SJSA1 (cell line): ENCODE measurements at places on chromosomes 5 and 9. TPM values are rescaled to one million over a fixed set of nuclear protein-coding genes. Genes with fewer than 3 reads are reported as not detected.
A peak's percentile ranks its signal among the peaks of the same experiment; 100 is the strongest.

- DNase-seq, result no peak
These were observed 9.4 kb upstream of the FRMPD1 start for GRCh38 chr9:37641331-37641730.

DNA sequence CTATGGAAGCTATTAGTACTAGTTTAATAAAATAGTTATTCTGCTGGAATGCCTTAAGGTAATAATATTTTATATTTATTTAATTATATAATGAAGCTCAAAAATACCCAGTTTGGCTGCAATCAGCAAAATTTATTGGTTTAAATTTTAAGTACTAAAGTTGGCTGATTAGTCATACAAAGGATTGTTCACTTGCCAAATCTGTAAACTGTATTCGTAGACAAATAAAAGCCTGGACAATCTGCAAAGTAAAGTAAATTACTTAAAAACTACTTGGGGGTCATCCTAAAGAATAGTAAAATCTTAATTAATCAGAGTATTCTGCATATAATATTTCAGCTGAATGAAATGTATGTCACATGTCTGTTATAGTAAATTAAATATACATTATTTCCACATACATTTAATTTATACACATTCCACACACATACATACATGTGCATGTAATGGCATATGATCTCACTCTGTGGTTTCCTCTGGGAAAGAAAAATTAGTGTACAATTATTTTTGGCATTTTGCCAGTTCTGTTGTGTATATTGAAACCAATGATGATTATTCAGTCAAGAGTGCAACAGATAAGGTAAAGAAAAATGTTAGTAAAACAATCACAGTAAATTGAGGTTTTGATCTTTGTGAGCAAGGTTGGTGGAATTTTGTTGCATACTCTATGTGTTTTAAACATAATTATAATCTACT lies 455.9 kb downstream of the CDH9 start:
- no peak for DNase-seq

GRCh38 chr9:112720113-112720780 lies 2.3 kb upstream of the INIP start:
- no peak for DNase-seq

DNA sequence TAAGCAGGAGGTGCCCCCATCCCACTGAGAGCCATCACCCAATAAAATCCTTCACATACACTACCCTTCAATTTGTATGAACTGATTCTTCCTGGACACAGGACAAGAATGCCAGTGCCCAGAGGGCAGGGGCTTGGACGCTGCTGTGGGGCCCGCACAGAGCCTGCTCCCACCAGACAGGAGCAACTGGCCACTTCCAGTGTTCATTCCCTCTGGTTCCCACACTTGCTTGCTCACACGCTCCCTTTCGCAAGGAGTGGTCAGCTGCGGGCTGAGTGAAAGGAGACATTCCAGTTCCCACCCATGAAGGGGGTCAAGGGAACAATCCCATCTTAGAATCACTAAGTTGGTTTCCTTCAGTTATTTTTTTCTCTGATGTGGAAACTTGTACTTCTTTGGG lies 314.5 kb upstream of the ACO1 start:
- no peak for DNase-seq

DNA sequence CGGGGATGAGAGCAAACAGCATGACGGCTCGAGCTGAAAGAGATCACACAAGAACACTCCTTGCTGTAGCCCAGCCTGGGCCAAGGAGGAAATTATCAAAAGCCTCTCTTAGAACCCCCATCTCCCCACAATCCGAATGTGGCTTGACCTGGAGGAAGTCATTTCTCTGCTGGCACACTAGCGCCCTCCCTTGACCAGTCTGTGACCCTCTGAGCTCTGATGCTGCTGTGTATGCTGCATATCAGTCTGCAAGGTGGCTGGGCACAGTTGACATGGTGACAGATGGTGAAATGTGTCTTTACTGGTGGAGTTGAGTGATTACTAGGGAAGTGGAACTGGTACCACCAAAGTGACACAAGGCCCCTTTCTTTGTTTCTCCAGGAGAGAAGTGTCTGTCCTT lies 3.3 kb downstream of the SLC46A2 start:
- DNase-seq, result no peak

DNA sequence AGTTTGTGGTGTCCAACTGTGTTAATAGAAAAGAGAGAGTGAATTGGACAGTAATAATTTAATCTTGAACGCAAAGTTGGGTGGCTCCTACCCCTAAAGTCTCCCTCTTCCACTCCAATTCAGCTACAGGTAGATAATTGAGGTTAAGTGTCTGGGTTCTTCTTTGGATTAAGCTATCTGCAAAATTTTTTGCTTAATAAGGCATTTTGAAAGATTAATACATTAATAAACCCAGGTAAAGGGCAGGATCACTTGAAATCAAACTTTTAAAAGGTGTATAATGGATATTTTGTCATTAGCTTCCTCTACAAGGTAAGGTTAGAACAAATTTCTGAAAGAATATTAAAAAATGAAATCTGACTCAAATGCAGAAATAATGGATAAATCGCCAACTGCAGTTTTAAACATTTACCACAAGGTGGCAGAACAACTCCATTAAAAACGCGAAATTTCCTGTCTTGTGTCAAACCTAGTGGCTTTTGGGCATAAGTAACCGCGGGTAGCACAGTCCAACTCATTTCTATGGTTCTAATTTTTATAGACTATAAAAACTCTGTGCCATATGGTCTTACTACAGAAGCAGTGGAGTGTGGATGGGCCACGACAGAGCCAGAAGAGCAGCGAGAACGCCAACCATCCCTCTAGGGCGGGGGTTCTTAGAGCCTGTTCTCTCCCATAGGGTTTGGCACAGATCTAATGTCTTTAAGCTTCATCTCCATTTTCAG lies 276.5 kb downstream of the ARHGEF28 start:
- DNase-seq, result peak; percentile 55

GRCh38 chr9:37650299-37650872 lies 368 bp upstream of the FRMPD1 start:
- DNase-seq, result no peak

DNA sequence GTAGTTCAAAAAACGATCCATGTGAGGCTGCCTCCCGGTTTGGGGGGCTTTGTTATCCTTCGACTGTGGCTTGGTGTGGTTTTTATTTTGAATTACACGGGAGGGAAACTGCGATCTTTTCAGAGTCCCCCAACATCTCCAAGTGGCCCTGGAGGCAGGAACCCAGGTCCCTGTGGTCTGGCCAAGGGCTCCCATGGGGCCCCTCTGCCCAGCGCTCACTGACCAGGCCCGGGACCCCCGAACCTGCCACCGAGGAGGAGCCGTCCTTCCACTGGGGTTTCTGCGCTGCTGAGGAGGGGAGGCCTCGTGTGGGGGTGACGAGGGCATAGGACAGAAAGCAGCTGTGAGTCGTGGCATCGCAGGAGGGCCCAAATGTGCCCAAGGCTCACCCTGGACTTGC lies 18.1 kb upstream of the SCGB3A1 start:
- no peak for DNase-seq

DNA sequence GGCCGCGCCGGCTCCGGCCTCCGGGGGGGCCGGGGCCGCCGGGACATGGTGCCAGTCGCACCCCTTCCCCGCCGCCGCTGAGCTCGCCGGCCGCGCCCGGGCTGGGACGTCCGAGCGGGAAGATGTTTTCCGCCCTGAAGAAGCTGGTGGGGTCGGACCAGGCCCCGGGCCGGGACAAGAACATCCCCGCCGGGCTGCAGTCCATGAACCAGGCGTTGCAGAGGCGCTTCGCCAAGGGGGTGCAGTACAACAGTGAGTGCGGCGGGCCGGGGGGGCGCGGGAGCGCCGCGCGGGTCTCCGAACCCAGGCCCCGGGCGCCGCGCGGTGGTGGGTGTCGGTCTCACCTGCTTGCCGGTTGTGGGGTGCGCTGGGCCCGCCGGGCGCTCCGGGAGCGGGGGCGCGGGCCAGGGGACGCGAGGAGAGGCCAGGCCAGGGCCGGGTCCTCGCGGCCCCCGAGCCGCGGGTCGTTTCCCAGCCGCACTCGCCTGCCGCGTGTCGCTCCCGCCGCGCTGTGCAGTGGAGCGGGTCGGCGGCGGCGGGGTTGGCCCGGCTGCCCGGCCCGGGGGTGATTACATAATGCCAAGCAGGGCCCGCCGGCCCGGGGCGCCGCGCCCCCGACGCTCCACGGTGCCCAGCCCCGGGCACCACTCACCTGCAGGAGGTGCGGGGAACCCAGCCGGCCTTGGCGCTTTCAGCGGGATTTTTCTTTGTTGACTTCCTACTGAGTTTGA lies 492 bp downstream of the RABL6 start:
- peak; percentile 34 for DNase-seq

DNA sequence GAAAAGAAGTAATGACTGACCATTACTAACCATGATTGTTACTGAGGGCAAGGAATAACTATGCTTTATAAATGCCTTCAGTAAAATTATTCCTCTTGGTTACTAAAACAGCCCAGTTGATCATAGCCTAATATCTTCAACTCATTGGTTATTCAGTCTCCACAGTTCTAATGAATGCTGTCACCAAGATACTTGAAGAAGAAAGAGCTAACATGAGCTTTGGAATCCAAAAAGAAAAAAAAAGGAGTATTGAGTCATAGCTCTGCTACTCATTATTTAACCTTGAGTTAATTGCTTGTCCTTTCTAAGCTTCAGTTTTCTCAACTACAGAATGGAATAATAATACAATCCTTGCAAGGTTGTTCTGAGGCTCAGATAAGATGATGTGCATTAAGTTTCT lies 187.7 kb downstream of the BRINP1 start:
- no peak for DNase-seq

The DMRTA1 gene
- total RNA-seq, result 0.25 and 1.1 TPM in 2 replicates

The SHROOM1 gene
- 24.1 and 31.2 TPM in 2 replicates for total RNA-seq

The DRD1 gene
- 10.0 and 14.0 TPM in 2 replicates for total RNA-seq

The RLN2 gene
- total RNA-seq, result not detected in 2 replicates

The SHISAL2B gene
- total RNA-seq, result not detected in 2 replicates
